Pulmonary artery endothelial cell (primary cell): ENCODE measurements at places on chromosomes 1 and 21. TPM values are rescaled to one million over a fixed set of nuclear protein-coding genes. Genes with fewer than 3 reads are reported as not detected.

KIF21B gene
- total RNA-seq = 2.2 and 2.9 TPM in 2 replicates

DNA sequence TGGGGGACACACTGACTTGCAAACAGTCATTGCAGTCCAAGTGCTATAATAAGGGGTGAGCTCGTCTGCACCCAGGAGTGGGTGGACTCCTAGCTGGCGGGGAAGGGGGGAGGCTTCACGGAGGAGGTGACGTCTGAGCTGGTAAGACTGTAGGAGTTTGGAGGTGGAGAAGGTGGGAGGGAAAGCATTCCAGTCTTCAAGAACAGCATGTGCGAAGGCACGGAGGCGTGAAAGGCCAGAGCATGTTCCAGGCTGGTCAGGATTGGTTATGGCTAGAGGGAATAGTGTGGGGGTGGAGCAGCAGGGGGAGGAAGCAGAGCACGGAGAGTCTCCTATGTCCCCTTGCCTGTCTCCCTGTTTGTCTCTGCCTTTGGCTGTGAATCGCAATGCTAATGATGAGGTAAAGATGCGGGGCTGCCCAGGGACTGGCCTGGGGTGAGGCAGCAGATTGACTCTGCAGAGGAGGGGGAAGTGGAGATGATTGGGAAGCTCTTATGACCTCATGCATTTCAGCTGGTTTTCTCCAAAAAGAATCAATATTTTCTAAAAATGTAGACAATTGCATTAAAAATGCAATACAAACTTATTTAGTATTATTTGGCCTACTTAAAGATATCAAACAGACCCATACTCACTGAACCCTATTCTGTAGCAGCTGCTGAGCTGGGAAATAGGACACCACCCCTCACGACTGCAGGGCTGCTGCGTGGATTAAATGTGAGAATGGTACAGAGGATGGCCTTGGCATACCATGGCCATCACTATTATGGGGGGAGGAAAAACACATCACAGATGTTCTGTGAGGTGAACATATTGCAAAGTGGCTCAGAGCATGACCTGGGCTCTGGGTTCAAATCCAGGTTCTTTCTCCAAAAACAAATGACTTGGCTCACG is 2.6 kb upstream of the ZNF436 start:
- DNase-seq = no peak

DYNLT5 gene
- 0.92 and 1.1 TPM in 2 replicates for total RNA-seq

- DNase-seq = no peak
Observed at GRCh38 chr1:39103328-39104157, 77.4 kb downstream of the NDUFS5 start.

AMPD1 gene
- not detected in 2 replicates for total RNA-seq
